OCI-LY7 (cell line): ENCODE measurements at places on chromosomes 7 and 10. TPM values are rescaled to one million over a fixed set of nuclear protein-coding genes. Genes with fewer than 3 reads are reported as not detected.

- DNase-seq = peak; percentile 59
Observed at GRCh38 chr10:88120599-88121333, 257.3 kb downstream of the PTEN start.

- no peak for DNase-seq
Observed at GRCh38 chr10:109071539-109071938, 851.8 kb downstream of the XPNPEP1 start.

- no peak for DNase-seq
Observed at GRCh38 chr7:101395376-101395775, 32.7 kb downstream of the COL26A1 start.

GRCh38 chr7:135088566-135088965 is 59.3 kb upstream of the TMEM140 start:
- DNase-seq = no peak

DNA sequence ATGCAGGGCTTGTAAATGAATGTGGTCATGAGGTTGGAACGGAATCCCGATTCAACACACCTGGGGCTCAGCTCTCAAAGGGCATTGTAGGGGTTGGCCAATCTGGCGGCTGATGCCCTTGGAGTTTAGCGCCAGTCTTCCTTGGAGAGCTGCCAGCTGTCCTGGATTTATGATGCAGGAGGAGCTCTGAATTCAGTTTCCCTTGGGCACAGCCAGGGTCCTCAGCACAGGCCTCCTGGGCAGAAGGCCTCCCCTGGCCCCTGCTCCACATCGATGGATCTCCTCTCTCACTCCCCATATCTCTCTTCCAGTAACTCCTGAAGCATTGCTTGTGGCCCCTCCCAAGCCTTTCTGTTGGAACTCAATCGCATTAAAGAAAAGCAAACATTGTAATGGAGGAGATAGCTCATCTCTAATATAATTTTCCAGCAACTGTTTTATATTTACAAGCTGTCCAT is 985 bp upstream of the CYTH3 start:
- no peak for DNase-seq

GRCh38 chr10:114876602-114877300 is 55.2 kb downstream of the FHIP2A start:
- peak; percentile 61 for DNase-seq

DNA sequence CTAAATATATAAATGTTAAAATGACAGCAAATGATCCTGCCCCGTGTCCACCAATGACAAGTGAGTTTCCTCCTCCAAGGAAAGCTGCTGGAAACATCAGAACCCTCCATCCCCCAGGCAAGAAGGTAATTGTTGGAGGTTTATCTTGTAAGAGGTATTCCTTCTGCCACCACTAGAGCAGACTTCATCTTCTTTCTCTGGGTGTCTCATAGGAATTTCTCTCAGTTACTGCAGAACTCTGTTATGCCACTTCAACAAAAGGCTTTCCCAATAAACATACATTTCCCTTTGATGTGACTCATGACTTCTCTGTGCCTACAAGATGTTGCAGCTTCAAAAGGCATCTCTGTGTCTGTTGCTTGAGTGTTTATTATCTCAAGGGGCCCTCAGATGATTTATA is 279.1 kb downstream of the BMPER start:
- no peak for DNase-seq

GRCh38 chr7:388023-388960 is 98.3 kb downstream of the FOXL3 start:
- DNase-seq = no peak

- peak; percentile 85 for DNase-seq
Observed at GRCh38 chr10:11178606-11179515, 161.2 kb downstream of the CELF2 start.

GRCh38 chr10:95531058-95531809 is 29.9 kb downstream of the SORBS1 start:
- DNase-seq = no peak

DNA sequence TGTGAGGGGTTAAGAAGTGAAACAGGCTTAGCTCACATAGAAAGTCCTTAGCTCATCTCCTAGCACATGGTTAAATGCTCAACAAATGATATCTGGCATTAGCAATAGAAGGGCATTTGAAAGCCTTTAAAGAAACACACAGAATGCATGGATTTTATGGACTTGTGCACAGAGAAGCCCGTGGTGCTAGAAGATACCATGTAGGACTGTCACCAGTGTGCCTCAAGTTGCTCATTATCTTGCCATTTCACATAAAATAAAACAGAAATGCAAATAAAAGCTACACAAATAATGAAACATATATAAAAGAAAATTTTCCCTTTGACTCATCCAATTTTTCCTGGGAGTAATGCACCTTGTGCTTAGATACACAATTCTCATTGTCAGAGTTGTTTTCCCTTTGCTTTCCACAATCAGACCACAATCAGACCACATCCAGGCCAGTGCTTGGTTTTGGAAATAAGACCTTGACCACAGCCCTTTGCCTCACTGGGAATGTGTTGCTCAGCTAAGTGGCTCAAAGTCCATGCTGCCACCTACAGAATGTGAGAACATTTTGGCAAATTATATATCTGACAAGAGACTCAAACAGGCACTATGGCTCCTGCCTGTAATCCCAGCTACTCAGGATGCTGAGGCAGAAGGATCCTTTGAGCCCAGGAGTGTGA is 9.5 kb upstream of the WDR11 start:
- no peak for DNase-seq

ARHGAP22 gene
- 0.41 and 0.46 TPM in 2 replicates for total RNA-seq

DEPP1 gene
- not detected in 2 replicates for total RNA-seq

PRR15 gene
- not detected in 2 replicates for total RNA-seq

HOXA3 gene
- 2.6 and 2.7 TPM in 2 replicates for total RNA-seq

FAM131B gene
- not detected in 2 replicates for total RNA-seq

CPA2 gene
- total RNA-seq = not detected in 2 replicates

ITGA8 gene
- not detected in 2 replicates for total RNA-seq
